Stimulated activated CD4-positive, alpha-beta T cell treated with anti-CD3 and anti-CD28 coated beads, Interleukin-2, amount 100 ng/mL, for 4 hours (primary cell): ENCODE measurements at places on chromosomes 1 and 21.
A peak's percentile ranks its signal among the peaks of the same experiment; 100 is the strongest.

GRCh38 chr1:65195495-65196417 lies 47.8 kb downstream of the AK4 start:
- DNase-seq: no peak

GRCh38 chr1:165639821-165640623 lies 9.0 kb downstream of the MGST3 start:
- no peak for DNase-seq

DNA sequence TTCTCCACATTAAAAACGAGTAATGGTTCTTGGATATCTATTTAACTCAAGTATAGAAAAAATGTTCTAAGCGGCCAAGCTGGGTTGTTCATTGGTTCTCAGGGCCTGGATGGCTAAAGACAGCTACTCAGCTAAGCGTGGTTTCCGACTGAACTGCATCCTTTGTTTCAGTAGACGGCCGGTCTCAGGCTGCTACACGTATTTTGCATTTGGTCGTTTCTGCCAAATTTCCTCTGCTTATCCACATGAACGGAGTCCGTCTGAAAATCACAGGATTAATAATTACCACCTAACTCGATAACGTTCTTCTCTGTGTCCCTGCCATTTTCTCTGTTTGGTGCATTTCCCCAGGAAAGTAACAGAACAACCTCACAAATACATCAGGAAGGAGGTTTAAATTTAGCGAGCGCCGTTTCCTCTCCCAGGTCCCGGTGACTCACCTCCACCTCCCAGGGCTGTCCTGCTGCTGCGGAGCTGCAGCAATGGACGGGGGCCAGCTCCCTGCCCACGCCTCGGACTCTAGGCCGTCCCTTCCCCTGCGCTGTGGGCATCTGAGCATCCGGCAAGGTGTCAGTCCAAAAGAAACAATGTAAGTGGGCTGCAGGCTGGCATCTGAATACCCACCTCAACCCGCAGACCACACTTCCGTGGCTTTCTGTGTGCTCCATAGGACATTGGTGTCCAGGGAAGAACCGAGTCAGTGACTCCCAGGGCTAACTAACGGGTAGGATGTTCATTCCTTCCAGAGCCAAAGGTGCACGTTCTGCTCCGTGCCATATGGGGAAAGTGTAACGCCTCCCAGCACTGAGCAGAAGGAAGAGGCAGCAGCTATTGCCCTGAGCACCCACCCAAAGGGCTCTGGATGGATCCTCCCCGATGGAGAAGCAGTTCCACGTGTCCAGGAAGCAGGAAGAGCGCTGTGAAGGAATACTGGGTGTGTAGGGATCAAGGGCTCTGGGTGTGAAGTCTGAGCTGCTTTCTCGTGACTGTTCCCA lies 4.1 kb upstream of the GABRD start:
- DNase-seq: no peak

GRCh38 chr1:56397811-56398231 lies 181.5 kb downstream of the PLPP3 start:
- no peak for DNase-seq

GRCh38 chr1:244311784-244312532 lies 139.8 kb downstream of the ADSS2 start:
- DNase-seq: no peak

DNA sequence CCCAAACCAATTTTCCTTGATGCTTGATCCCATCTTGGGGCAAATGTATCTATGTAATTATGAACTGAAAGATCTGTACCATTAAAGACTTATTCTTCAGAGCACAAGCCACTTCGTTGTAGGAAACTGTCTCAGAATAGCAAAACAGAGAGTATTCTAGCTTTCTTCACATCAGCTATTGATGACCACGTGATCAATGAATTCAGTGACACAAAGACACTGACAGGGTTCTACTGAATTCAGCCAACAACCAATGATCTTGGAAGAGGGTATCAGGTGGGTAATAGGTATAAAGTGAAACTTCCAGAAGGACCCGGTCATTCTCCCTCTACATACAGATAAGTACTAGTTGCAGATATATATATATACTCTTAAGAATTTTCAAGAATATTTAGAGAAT lies 33.8 kb upstream of the SERTAD4 start:
- no peak for DNase-seq

- DNase-seq: no peak
Measured at GRCh38 chr1:160204526-160205241, 500 bp upstream of the PEA15 start.

GRCh38 chr1:211352985-211353515 lies 26.4 kb downstream of the TRAF5 start:
- peak; percentile 44 for DNase-seq

GRCh38 chr21:17201741-17202260 lies 311.0 kb upstream of the CXADR start:
- DNase-seq: no peak

- no peak for DNase-seq
Measured at GRCh38 chr1:45622524-45623394, 1.1 kb downstream of the CCDC17 start.

GRCh38 chr1:177010211-177010825 lies 154.2 kb downstream of the ASTN1 start:
- DNase-seq: no peak

- DNase-seq: peak; percentile 42
Measured at GRCh38 chr1:26541816-26542711, 12.5 kb downstream of the RPS6KA1 start.

DNA sequence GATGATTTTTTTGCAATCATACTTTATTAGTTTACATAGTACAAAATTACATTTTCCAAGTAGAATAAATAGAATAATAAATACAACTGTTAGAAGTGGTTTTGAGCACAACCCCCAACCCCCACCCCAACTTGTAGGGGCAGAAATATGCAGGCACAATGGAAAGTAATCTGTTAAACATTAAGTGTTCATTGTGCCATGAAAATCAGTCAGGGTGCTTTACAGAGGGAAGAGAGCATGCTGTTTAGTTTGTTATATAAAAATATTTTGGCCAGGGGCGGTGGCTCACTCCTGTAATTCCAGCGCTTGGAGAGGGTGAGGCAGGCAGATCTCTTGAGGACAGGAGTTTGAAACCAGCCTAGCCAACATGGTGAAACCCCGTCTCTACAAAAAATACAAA lies 2.6 kb downstream of the OR10T2 start:
- DNase-seq: no peak

DNA sequence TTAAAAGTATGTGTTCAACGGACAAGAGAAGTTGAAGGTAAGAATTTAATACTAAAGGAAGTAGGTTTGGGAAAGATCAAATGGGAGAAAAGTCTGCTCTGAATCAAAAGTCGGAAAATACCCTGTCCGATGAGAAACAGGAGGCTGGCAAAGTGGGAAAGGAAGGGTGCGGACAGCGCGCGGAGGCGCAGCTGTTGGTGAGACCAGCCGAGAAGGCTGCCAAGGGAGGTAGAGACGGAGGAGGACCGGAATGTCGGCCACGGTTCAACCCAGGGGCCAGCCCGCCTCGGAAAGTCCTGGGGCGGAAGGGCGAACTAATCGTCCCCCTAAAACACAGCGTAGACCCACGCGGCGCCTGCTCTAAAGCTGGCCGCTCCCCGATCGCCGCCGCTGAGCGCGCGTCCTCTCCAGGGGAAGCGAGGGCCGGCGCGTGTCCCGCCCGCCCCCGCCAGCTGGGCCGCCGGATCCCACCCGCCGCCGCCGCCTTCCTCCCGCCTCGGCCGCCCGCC lies 639 bp upstream of the SPATA1 start:
- no peak for DNase-seq

- DNase-seq: no peak
Measured at GRCh38 chr21:24561291-24561690, 1046.0 kb downstream of the MRPL39 start.

- no peak for DNase-seq
Measured at GRCh38 chr21:42624095-42624790, 29.2 kb upstream of the PDE9A start.

DNA sequence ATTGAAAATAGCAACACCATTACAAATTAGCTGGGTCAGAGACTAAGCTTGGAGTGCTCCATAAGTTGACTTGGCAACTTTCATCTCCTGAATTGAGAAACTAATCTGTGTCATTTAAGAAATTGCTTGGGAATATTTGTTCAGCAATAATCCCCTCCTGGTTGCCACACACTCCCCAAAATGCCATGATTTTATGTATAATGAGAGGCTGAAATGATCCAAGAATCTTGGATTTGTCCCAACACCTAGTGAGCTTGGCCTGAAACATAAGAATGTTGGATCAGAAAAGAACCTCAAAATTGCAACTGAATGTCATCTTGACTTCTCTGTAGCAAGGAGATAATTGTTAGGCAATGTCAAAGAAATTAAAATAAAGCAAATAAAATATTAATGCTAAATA lies 805.9 kb upstream of the ADAMTS5 start:
- no peak for DNase-seq

DNA sequence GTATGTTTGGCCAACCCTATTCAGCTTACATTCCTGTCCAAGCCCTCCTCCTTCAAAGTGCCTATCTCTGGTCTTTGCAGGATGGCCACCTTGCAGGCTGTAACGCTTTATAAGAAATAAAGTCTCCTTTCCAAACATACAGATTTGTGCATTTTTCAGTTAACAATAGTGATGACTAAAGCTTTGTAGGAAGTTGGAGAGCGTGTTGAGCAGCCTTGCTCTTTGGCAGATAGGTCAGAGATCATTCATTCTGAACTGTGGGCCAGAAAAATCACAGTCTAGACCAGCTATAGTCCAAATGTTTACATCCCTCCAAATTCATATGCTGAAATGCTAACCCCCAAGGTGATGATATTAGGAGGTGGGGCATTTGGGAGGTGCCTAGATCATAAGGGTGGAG lies 34.0 kb upstream of the FAM89A start:
- DNase-seq: no peak

DNA sequence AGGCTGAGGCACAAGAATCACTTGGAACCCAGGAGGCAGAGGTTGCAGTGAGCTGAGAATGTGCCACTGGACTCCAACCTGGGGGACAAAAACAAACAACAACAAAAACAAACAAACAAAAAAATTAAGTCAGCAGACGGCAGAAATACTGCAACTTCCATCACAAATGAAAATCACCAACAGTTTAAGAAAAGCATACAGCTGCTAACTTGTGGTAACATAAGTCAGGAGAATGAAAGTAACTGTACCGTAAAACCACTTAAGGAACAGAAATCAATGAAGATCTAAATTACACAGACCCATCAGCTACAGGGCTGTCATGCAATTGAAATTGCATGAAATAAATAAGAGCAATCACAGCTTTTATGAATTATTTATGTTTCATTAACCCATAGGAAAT lies 25.0 kb downstream of the MCOLN2 start:
- no peak for DNase-seq

DNA sequence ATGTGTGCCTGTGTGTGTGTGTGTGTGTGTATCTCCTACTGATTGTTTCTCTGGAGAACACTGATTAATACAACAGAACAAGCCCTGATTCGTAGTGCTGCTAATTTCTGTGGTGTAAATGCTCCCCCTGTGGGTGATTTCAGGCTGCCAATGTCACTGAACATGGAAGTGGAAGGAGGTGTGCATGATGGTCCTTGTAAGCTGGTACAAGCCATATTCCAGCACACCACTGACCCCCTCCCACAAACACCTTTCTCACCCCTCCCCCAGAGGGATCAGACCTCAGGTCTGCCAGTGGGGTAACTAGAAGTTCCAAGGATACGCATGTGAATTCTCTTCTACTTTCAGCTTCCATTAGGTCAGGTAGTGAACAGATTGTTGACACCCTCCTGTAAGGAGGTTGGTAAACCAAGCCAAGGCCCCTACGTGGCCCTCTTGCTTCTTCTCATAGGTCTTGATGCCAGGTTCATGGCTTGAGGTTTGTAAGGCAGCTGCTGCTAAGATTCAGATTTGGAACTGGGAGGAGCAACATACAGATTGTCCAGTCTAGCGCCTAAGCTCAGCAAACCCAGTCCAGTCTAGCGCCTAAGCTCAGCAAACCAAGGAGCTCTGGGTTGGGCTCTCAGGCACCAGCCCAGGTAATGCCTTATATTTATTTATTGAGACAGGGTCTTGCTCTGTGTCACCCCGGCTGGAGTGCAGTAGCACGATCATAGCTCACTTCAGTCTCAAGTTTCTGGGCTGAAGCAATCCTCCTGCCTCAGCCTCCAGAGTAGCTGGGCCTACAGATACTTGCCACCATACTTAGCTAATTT lies 38.7 kb downstream of the DHCR24 start:
- DNase-seq: no peak

DNA sequence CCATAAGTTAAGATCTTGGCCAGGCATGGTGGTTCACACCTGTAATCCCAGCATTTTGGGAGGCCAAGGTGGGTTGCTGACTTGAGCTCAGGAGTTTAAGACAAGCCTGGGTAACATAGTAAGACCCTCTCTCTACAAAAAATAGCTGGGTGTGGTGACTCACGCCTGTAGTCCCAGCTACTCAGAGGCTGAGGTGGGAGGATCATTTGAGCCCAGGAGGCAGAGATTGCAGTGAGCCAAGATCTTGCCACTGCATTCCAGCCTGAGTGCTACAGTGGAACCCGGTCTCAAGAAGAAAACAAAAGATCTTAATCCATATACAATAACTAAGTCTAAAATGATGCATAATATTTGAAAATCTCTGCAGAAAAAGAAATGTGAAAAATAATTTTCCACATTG lies 165.5 kb upstream of the NR5A2 start:
- DNase-seq: no peak

GRCh38 chr21:32483293-32483595 lies 70.7 kb downstream of the EVA1C start:
- no peak for DNase-seq

GRCh38 chr1:228402641-228403025 lies 4.0 kb downstream of the TRIM11 start:
- DNase-seq: no peak

GRCh38 chr1:62977366-62977765 lies 193.4 kb downstream of the ATG4C start:
- no peak for DNase-seq

- no peak for DNase-seq
Measured at GRCh38 chr1:62117018-62117750, 77.5 kb upstream of the L1TD1 start.

- no peak for DNase-seq
Measured at GRCh38 chr1:14593302-14593701, 5.2 kb upstream of the KAZN start.
